ENCODE measurements at places on chromosomes 1 and 21.
A peak's percentile ranks its signal among the peaks of the same experiment; 100 is the strongest.

DNA sequence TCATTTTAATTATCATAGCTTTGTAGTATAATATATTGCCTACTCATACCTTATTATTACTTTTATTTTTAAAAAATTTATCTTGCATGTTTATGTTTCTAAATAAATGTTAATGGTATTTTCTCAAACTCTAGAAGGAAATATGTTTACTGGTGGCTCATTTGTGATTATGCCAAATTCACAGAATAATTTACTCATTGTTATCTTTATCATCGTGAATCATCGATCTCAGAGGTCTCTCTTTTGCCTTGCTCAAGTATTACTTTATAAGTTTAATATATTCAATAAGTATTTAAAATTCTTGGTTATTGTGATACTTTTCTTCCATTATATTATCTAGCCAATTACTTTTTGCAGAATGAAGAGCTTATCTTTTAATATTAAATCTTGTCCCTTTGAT, 836.7 kb upstream of the ADAMTS5 start:
- no peak for DNase-seq

- no peak for DNase-seq
These were observed 4.5 kb upstream of the EXTL1 start for GRCh38 chr1:26016953-26017545.

GRCh38 chr1:205668951-205669340, 11.4 kb downstream of the SLC45A3 start:
- no peak for DNase-seq

GRCh38 chr1:63317817-63318152, 4.6 kb upstream of the FOXD3 start:
- DNase-seq = no peak

- DNase-seq = no peak
These were observed 56.9 kb downstream of the UBR4 start for GRCh38 chr1:19153169-19153568.

- peak; percentile 7 for DNase-seq
These were observed 143.2 kb downstream of the MIS18A start for GRCh38 chr21:32135401-32136363.

DNA sequence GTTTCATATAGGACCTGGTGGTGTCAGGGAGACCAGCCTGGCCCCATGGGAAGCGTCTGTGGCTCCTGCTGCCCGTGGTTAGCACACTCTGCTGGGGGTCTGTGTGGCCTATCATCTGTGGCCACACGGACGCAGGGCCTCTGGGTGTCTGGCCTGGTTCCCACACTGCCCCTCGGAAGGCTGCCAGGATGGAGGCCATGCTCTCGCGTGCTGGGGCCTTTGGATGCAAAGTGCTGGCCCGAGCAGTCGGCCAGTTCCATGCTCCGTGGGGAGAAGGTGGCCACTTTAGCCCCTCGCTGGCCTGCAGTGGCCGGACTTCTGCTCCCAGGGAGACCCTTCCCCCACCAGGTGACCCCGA, 20.8 kb upstream of the LRRC3 start:
- DNase-seq = no peak

GRCh38 chr1:236904892-236905741, 99.1 kb downstream of the MT1HL1 start:
- DNase-seq = peak; percentile 54

- DNase-seq = no peak
These were observed 64.9 kb downstream of the TMEM53 start for GRCh38 chr1:44609412-44609767.

GRCh38 chr1:155004352-155005075, 1.9 kb downstream of the ZBTB7B start:
- DNase-seq = no peak

DNA sequence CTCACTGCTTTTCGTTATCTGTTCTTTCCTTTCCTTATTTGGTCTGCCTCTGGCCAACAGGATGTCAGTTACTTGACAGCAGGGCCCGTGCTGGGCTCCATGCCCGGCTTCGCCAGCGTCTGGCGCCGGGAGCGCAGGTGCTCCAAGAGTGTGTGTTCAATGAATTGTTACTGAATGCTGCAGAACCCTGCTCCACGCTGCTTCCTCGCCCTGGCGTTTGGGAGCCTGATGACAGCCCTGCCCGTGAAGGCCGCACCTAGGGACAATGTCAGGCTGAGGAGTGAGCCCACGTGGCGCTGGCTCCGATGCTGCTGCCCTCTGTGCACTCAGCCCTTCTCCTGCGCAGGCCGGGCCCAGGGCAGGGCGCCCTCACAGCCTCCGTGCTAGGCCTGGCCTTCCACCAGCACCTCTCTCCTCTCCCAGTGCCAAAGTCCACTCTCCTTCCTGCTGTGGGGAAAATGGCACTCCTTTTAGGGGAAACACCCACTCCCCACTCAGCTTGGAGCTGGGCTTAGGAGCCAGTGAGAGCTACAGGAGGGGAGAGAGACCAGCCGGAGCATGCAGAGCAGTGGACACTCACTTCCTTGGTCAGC, 51.4 kb downstream of the ACBD3 start:
- DNase-seq = no peak

DNA sequence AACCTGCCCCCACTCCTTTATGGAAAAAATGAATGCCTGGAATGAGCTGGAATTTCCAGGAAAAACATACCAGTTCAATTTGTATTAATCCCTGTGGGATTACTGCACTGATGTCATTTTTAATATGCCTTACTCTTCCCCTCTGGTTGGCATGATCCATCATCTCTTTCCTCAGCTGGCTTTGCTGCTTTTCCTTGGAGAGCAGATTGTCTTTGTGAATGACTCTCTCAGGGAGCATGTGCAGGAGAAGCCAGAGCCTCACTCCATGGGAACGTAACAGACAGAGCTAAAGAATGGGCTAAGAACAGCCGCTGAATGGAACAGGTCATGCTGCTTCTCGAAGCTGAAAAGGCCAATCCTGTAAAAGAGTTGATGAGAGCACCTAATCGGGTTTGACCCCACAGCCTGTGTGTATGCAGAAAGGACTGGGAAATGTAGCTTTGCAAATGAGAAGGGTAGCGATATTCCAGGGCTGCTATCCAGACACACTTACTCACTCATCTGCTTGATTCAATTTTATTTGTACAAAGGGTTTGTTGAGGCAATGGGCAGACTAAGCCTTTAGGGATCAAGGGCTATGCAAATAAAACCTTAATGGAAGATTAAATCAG, 20.7 kb downstream of the PHC2 start:
- DNase-seq = peak; percentile 87

DNA sequence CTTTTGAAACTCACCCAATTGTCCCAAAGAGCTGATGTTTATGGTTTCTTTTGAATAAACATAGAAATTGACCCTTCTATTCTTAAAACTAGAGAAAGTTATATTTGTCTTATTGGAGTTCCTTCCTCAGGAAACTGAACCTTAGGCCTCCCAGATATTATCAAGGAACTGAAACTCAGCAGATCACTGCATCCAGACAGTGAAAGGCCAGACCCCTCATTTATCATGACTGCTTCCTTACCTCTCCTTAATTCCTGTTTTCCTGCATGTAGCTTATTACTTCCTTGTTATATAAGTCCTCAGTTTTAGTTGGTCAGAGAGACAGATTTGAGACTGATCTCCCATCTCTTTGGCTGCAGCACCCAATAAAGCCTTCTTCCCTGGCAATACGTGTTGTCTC, 27.5 kb downstream of the SLC22A15 start:
- DNase-seq = no peak

DNA sequence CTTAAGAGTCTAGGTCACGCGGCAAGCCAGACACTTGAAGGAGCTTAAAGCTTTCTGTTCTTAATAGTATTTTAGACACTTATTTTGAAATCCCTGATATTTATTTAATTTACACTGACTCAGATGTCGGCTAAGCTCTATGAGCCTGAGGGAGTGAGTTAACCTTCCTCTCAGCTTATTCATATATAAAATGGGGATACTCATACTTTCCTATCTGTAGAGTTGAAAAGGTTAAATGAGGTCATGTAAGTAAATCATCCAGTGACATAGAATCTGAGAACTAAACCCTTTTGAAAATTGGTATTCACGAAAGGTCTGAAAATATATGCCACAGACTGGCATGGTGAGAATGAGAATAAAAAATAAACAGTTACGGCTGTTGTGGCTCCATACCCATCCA, 1.4 kb upstream of the GPR161 start:
- no peak for DNase-seq

DNA sequence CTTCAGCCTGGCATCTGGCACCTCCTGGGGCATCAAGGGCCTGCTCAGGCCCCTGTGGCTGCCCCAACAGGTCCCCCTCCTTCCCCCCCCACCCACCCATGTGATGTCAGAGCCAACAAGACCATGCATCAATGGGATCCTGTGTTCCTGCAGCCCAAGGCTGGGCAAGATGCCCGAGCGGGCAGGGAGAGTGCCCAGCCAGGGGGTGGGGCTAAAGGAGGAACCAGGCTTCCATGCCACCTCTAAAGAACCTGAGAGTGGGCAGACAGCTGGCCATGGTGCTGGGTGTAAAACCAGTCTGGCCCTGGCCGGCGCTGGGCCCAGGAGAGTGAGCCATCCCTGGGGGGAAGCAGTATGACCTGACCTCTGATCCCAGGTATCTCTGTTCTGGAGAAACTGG, 7.6 kb downstream of the COL16A1 start:
- DNase-seq = no peak
